ENCODE measurements at places on chromosomes 2 and 18. TPM values are rescaled to one million over a fixed set of nuclear protein-coding genes. Genes with fewer than 3 reads are reported as not detected.

- no peak for DNase-seq
These were observed 476.3 kb downstream of the TRIB2 start for GRCh38 chr2:13193075-13193474.

GRCh38 chr18:79566771-79567431 is 112.7 kb upstream of the CTDP1 start:
- no peak for DNase-seq

DNA sequence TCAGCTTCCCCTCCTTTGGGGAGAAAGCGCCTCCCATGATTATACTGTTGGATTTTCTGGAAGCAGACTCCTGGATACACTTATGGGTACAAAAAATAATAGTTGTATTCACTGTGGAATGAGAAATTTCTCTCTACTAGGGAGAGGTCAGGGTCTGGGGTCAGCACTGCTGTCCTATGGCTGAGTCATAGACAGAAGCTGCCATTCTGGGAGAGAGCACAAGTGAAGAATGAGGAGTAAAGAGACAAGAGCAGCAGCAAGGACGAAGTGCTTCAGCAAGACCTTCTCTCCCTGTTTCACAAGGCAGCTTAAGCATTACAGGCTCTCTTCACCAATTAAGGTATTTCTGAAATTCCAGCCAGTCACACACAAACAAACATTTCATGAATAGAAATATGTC is 10.1 kb upstream of the UNC80 start:
- DNase-seq, result no peak

DNA sequence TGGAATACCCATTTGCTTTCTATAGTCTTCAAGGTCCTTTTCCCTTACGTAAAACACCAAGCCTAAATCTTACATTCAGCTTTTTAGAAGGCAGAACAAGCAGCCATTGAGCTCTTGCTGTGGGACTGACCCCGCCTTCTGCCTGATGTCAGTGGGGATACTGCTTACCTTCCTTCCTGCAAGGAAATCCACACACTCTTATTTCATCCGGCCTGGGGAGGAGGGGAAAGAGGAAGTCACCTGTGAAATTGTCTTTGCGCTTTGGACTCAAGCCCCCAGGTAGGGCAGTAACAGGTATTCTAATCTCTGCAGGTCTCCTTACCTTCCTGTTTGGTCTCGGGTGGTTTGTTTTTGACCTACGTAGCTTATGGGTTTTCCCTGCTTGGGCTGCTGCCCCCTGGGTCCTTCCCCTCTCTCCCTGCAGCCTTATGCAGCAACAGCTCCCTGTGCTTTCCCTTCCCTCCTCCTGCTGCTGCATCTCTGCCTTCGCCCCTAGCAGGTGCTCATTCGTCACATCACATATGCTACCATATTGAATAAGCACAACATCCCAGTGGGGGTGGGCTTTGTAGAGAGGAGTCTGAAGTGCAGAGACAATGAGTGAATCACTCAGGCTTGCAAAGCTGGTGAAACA is 402.5 kb upstream of the TRIB2 start:
- DNase-seq, result no peak

DNA sequence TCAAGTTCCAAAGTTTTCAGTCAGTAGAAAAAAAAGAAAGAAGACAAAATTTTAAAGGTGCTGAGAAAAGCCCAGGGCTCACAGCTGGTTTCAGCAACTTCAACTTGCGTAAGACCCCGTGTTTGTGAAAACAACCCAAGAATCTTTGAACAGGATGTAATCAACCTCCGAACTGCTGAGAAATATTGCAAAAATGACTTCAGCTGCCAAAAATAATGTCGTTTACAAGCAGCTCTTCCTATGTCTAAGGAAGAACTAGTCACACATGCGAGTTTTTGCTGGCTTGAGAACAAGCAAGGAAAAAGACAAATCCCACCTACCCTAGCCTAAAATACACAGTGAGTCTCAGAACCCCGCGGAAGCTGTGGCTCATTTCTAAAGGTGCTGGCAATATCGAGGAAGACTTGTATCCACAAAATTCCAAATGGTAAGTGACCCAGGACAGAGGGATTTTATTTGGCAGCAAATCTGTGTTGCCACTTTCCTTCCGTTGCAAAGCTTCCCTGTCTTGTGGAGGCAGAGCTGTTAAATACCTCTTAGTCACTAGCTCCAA is 59.8 kb upstream of the SLC8A1 start:
- DNase-seq, result peak; percentile 93

- DNase-seq, result no peak
These were observed 318.4 kb downstream of the GULP1 start for GRCh38 chr2:188610050-188610444.

REG1B gene
- polyA plus RNA-seq, result 0.75 TPM

- no peak for DNase-seq
These were observed 20.4 kb downstream of the LYPD6B start for GRCh38 chr2:149058936-149059335.

GRCh38 chr2:112811276-112811831 is 25.2 kb downstream of the IL1B start:
- DNase-seq, result no peak

MOB4 gene
- 28.2 TPM for polyA plus RNA-seq

GRCh38 chr2:170017860-170018532 is 160.0 kb upstream of the MYO3B start:
- DNase-seq, result peak; percentile 28

COL3A1 gene
- 45.3 TPM for polyA plus RNA-seq

RNF25 gene
- 34.4 TPM for polyA plus RNA-seq

DNA sequence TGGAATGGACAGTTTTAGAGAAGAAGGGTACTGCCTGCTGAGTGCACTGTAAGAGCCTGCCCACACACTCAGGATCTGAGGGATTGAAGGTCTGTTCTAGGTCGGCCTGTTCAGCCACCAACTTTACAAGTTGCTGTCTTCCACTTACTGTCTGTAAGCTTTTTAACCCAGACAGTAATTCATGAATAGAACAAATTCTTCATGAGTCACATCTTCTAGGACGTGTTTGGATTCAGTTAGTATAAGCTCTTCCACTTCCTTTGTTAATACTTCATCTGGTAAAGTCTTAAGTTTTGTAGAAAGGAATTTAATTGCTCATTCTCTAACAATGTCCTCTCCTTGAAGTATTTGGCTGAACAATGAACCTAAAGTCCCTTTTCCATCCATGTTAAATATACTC is 74.6 kb downstream of the PDE11A start:
- DNase-seq, result no peak

SNORC gene
- polyA plus RNA-seq, result 1.6 TPM

ECEL1 gene
- polyA plus RNA-seq, result 0.35 TPM

DNA sequence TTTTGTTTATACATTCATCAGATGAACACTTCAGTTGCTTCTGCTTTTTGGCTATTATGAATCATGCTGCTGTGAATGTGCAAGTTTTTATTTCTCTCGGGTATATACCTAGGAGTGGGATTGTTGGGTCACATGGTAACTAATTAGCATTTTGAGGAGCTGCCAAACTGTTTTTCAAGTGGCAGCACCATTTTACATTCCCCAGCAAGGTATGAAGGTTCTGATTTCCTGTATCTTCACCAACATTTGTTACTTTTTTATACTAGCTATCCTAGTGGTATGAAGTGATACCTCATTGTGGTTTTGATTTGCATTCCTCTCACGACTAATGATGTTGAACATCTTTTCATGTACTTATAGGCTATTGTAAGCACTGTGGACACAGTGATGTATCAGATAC is 53.9 kb downstream of the DYNC1I2 start:
- DNase-seq, result no peak

BUB1 gene
- polyA plus RNA-seq, result 2.4 TPM

TRIP12 gene
- 18.6 TPM for polyA plus RNA-seq

- DNase-seq, result no peak
These were observed 97.1 kb downstream of the ZBTB7C start for GRCh38 chr18:48312066-48312465.

RAB11FIP5 gene
- 10.0 TPM for polyA plus RNA-seq

DNA sequence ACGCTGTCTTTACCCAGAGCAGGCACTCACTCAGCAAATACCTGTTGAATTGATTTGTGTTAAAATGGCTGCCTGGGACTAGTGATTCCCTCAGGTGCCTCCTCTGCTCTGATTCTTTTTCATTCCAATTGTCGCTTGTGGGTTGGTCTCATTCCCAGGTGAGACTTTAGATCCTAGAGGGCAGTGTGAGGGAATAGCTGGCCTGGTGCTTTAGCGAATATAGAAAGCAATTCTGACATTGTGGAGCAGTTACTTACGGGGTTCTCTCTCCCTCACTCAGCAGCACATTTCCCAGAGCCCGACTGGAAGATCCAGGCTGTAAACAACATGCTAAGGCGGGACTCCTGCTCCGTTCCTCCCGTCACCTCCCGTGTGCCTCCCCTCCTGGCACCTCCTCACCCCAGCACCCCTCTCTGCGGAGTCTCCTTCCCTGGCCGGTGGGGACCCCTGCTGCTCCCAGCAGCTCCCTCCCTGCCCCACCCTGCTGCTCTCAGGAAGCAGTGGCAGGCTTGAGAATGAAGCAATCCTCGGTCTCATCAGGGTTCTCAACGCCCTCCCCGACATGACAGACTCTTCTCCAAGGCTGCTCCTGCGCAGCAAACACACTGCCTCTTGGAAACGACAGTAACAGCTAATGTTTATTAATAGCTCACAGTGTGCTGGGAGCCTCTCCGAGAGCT is 26.9 kb downstream of the CELF4 start:
- peak; percentile 50 for DNase-seq

All from lung (tissue), 17 donors.